ENCODE measurements at places on chromosomes 12 and 14.

DNA sequence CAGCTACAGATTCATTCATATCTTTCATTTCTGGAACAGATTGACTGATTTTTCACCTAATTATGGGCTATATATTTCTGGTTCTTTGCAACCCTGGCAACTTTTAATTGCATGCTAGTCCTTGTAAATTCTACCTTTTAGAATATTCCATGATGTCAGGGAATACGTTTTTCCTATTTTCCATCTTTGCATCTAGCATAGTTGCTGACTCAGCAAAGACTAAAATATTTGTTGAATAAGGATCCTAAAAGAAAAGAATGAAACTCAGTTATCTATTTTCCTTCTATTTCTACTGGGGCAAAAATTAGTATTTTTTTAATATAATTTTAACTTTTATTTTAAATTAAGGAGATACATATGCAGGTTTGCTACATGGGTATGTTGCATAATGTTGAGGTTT lies 438.3 kb downstream of the GXYLT1 start:
- DNase-seq = no peak

GRCh38 chr14:75738192-75738591 lies 77.1 kb downstream of the TTLL5 start:
- DNase-seq = no peak

DNA sequence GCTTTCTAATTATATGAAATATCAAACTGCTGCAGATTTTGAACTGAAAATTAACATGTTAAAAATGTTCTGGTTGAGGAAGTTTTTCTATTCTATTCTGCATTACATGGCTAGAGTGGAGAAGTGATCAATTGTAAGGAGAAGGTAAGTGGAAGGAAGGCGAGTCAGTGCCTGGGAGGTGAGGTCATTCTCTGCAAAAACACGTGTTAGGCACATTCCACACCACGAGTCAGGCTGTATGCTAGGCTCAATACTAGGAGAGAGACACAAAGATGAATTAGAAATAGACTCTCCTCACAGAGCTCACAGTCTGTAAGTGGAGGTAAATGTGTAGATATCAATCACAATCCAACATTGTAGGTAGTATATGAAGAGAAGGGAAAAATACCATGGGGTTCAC lies 194.1 kb downstream of the NOVA1 start:
- no peak for DNase-seq

GRCh38 chr14:104316723-104317491 lies 178.5 kb downstream of the KIF26A start:
- no peak for DNase-seq

DNA sequence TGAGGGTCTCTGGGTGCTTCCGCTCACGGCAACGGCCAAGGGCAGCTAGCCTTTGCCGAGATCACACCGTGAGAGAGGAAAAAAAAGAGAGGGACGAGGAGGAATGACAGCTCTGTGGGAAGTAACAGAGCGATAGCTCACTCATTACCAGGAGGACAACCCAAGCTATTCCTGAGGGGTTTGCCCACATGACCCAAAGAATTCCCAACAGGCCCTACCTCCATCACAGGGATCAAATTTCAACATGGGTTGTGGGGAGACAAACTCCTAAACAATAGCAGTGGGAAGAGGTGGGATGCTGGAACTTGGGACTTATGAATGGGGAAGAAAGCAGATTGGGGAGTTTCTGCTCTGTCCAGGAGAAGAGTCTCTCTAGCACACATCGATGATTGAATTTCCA lies 180.6 kb downstream of the LRRK2 start:
- DNase-seq = no peak
